Ovary (tissue), 10 donors: ENCODE measurements at places on chromosomes 2 and 18. TPM values are rescaled to one million over a fixed set of nuclear protein-coding genes. Genes with fewer than 3 reads are reported as not detected.

DNA sequence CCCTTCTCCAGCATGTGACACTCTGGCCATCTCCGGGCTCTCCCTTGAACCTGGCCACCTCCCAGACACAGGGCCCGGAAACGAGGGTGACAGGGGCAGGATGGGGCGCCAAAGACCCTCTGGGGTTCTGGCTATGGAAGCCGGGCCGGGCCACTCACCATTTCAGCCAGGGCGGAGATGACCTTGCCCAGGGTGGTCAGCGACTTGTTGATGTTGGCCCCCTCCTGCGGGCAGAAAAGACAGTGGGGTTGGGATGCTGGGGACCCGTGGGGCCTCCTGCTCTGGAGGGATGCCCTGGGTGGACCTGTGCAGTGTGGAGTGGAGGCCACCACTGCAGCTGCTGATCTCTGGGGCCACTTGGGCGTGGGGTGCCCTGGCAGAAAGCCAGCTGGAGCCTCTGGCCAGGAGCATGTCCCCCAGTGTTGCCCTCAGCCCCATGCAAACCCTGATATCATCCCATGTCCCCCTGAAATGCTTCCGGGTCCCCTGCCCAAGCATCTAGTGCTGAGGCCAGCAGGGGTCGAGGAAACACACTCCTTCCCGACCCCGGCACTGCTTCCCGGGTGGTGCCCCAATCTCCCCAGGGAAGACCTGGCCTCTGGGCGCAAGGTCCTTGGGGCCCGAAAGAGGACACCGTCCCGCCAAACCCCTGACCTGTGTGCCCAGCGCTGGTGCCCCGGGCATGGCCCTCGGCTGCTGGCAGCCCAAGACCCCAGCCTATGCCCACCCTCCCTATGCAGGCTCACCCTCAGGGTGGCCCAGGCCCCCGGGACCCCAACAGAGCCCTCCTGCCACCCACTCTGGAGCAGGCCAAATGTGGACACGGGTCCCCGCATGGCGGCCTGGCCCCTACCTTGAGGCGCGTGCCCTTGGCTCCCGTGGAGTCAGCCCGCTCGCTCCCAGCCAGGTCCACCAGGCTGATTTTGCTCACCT is 36.9 kb downstream of the KIF1A start:
- no peaks in the 10 kb centered on the region for H3K4me1 ChIP-seq
- DNase-seq, result peak; percentile 21
- H3K27ac ChIP-seq, result no peak overlapping the region
- no peaks in the 10 kb centered on the region for H3K27me3 ChIP-seq
- H3K4me3 ChIP-seq, result no peak overlapping the region
- no peaks in the 10 kb centered on the region for H3K36me3 ChIP-seq

The ACKR3 gene
- total RNA-seq, result 7.4 TPM

The ST8SIA3 gene
- total RNA-seq, result not detected

DNA sequence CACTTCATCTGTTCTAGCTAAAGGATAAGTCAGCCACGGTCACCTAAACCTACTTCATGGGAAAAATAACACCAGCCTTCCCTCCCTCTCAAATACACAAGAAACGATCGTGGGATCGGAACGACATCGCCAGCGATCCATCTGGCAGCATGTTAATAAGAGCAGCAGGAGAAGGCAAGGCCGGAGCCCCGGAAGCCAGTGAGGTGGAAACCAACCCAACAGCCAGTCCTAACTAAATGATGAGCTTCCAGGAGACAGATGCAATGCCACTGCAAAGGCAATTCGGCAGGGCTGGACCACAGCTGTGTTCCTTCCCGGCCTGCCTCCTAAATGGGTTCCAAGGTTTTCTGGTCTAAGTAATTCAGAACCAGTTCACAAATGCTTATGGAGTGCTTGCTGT is 117.5 kb downstream of the TMEM163 start:
- no peak overlapping the region for H3K27ac ChIP-seq
- no peaks in the 10 kb centered on the region for H3K4me1 ChIP-seq
- no peak for DNase-seq
- no peak overlapping the region for H3K4me3 ChIP-seq
- no peaks in the 10 kb centered on the region for H3K36me3 ChIP-seq

DNA sequence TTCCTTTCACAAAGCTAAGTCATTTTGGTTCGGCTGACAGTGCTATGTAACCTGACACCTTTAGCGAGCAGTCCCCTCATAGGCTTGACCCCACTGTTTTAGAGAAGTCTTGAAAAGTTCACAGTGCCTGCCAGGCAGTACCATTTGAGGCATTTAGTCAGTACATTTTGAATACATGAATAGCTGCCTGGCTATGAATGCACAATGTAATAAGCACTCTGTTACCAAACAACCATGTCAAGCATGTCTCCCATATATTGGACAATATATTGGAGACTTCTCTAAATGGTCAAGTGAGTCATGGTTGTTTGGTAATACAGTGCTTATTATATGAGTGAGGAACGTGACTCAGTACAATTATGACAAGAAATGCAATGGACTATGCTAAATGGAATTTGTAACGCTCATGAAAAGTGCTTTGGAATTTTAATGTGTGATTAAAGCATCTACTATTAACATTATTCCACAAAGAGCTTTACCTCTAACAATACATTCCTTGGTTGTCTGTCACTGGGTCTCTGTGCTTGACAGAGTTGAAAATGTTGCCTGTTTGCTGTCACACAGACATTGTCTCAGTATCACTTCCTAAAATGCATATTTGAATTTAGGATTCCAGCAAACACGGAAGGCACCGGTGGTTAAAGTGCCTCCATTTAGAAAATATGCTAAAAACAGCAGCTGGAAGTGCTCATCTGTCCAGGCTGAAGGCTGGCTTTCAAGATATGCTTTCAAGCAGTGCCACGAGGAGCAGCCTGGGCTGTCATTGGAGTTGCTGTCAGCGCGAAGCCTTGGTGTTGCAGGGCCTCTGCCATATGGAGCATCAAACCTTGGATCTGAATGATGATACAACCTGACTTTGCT is 458.6 kb downstream of the FBXO15 start:
- no peaks in the 10 kb centered on the region for H3K4me1 ChIP-seq
- H3K36me3 ChIP-seq, result no peaks in the 10 kb centered on the region
- no peak overlapping the region for H3K4me3 ChIP-seq
